Activated CD4-positive, CD25-positive, alpha-beta regulatory T cell treated with anti-CD3 and anti-CD28 coated beads, Interleukin-2, amount 50 U/mL, for 16 hours (primary cell): ENCODE measurements at places on chromosomes 5 and 9.

GRCh38 chr9:98182889-98183599 is 9.4 kb downstream of the CORO2A start:
- DNase-seq: no peak

DNA sequence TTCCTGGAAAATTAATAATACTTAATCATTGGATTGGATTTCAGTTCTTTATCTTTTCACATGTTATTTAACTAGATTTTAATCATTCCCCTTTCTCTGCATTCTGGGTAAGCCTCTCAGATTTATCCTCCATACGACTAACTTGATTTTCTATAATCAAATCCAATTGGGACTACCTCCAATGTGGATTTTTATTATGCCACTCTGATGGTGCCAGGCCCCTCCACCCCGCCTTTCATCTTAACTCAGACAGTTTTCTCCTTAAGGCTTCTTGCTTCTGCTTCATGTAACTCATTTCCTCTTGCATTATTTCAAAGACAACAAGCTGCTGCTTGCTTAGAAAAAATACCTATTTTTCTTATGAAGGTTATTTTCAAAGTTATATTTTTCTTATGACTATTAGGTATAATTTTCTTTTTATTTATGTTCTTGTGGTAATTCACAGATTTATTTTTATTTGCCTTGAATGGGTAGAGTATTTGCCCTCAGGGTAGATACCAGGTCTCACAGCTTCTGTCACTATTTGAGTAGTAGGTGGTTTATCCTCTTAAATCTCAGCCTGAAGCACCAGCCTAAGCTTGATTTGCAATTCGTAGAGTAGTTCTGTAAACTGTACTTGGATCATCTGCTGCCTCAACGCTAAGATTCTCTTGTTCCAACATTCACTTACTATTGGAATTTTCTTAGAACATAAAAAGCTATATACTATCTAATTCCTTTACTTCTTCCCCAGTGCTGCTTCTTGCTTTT is 659.0 kb upstream of the ARRDC3 start:
- DNase-seq: no peak

DNA sequence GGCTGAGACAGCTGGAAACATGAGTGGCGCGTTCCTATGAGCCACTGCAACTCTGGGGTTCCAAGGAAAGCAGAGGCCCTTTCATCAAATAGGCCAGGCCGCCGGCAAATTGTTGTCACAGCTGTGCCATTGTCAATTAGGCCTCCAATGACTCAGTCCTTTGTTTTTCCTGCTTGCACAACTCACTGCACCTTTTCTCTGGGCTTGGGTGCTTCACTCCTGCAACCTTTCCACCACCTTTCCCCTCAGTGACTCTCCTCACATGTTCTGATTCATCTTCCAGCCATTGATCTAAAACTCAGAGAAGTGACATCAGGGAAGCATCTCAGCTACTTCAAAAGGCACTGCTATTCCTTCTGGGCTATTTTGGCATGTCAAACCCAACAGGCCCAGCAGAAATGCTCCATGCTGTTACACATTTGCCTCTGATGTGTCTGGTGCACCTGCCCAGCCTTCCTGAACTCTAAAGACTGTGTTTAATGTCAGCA is 653.7 kb downstream of the NR2F1-AS1 start:
- no peak for DNase-seq

DNA sequence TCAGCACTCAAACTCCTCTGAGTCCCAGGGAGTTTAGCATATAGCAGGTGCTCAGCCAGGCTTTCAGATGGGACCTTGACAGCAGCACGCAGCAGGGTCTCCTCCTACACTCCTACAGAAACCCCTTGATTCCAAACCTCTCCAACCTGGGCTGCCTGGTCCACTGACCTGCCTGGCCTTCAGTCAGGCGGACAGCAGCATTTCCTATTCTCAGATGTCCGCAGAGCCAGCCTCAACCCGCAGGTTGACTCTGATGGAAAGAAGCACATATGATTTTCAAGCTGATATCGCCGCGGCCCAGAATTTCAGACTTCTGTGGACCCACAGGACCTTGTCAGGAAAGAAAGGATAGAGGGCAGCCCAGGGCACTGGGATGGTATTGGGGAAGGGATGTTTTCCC is 5.3 kb upstream of the SLC25A48 start:
- DNase-seq: no peak

DNA sequence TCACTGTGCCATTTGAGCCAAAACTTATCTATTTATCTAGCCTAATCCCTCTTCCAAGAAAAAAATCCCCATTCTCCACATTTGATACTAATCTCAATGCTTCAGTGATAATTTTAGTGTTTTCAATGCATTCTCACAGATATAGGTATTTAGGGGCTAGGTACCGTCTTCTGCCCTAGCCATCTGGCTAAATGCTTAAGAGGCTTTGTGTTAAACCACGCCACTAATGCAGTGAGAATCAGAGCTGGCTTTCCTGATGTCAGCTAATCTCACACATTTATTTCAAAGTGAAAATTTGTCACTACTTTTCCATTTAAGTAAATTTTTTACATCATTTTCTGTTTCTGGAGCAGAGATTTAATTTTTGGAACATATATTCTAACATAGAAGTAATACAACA is 479.7 kb downstream of the MAN2A1 start:
- no peak for DNase-seq

- DNase-seq: no peak
Observed at GRCh38 chr5:68332556-68332955, 117.0 kb downstream of the PIK3R1 start.

DNA sequence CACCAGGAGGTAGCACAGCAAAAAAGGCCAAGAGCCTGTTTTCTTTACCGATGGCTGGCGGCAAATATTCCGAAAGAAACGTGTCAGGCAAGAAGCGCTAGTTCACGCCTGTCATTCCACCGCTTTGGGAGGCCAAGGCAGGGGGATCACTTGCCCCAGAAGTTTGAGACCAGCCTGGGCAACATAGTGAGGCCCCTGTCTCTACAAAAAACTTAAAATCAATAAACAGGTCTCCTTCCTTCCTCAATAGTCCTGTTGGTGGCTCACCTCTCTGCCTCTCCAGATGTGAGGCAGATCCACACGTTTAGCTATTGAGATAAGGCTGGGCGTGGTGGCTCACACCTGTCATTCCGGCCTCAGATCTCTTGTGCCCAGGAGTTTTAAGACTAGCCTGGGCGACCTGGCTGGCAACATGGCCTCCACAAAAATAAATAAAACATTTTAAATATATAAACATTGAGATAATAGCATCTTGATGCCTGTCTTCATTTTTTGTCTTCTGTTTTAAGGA is 1.3 kb upstream of the TMEM250 start:
- no peak for DNase-seq

DNA sequence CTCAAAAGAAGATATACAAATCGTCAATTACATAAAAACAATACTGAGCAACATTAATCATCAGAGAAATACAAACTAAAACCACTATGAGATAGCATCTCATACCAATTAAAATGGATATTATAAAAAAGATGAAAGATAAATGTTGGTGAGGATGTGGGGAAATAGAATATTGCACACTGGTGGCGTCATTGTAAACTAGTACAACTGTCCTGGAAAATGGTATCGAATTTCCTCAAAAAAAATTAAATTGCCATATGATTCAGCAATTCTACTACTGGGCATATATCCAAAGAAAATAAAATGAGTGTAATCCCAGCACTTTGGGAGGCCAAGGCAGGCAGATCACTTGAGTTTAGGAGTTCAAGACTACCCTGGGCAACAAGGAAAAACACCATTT is 326.0 kb upstream of the FTMT start:
- no peak for DNase-seq

DNA sequence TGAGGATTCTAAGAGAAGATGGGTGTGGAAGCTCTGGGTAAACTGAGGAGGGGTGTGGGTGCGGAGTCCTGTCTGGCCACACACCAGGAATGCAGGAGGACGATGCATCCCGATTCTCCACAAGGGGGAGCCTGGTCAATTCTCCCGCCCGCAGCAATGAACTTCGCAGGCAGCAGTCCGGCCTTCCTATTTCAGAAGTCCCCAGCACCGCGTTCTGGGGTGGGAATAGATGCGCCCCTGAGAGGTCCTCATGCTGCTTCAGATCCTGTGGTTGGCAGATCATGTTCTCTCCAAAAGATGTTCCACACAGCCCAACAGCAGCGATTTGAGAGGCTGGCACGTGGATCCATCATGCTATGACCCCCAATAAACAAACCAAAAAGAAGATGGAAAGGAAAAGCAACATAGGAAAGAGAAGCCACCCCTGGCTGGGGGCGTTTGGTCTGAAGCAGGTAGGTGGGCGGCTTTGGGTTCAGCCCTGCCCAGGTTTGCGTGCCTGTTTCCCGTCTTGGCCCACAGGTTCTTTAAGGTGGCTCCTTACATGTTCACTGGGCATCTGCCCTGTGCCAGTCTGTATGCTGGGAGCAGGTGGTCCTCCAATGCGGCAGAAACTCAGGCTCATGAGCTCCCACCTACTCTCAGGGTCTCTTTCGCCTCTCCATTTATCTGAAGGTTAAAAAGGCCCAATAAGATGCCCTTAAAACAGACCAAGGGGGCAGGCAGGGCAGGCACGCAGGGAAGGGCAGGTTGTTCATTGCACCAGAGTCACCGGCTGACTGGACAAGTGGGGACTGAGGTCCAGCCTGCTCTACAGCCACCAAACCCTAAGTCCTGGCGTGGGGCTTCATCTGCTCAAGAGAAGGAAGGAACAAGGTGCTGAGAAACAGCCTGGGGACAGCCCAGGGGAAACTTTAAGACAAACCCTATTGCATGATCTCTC is 171.6 kb downstream of the PAX5 start:
- DNase-seq: no peak

DNA sequence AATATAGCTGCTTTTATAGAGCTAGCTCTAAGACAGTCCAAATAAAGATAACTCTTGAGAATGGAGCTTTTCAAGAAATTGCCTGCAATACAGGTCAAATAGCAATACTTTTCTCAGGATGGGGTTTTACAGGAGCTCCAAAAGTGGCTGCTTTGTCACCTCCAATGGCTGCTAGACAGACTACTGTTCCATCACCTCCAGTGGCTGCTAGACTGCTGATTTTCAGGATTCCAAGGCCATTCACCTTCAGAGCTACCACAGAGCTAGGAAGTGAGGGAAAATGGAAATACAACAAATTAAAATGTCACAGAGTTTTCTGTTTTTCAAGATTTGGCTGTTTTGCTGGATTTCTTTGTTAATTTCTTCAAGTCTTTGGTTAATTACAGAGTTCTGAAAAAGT is 8.5 kb upstream of the ITGA1 start:
- no peak for DNase-seq

DNA sequence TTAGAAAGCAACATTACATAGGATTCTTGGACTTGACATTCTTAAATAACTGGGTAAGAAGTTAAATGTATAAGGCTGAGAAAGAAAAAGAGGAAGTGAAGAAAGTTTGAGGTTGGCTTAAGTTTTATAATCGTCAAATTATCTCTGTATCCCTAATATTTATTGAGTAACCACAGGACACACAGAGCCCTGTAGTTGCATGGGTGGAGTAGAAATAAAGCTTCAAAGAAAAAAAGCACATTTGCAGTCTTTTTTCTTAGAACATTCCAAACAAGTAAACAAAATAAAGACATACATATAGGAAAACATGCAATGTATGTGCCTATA is 137.0 kb downstream of the CCDC192 start:
- DNase-seq: no peak

DNA sequence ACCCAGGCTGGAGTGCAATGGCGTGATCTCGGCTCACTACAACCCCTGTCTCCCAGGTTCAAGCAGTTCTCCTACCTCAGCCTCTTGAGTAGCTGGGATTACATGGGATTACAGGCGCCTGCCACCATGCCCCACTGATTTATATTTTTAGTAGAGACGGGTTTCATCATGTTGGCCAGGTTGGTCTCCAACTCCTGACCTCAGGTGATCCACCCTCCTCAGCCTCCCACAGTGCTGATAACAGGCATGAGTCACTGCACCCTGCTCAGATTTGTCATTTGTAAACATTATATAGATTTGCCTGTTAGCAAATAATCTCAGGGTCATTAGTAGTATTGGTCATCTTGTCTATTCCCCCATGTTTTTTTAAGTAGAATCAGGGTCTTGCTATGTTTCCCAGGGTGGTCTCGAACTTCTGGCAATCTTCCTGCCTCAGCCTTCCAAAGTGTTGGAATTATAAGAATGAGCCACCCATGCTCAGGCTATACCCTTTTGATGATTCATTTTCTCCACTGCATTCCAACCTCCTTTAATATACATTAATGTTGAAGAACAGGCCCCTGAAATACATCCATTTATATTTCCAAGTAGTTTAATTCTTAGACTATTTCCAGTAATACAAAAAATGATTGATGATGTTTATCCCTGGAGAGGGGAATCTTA is 17.3 kb downstream of the CENPH start:
- no peak for DNase-seq

DNA sequence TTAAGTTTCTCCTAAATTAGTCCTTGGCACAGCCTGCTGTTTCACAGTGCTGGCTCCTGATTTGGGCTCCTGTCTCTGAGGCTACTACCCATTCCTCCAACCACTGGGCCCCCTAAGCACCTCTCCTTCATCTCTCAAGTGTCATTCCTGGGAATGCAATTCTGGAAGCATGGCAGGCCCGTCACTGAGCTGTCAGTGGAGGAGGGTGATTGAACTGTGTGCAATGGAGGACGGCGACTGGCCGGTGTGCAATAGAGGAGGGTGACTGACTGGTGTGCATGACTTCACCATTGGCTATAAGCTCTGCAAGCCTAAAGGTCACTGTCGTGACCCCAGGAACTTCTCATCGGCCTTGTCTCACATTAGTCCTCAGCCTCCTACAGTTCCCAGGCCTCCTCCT is 12.4 kb upstream of the IL17B start:
- no peak for DNase-seq

- DNase-seq: no peak
Observed at GRCh38 chr5:107389130-107389774, 281.5 kb downstream of the EFNA5 start.

DNA sequence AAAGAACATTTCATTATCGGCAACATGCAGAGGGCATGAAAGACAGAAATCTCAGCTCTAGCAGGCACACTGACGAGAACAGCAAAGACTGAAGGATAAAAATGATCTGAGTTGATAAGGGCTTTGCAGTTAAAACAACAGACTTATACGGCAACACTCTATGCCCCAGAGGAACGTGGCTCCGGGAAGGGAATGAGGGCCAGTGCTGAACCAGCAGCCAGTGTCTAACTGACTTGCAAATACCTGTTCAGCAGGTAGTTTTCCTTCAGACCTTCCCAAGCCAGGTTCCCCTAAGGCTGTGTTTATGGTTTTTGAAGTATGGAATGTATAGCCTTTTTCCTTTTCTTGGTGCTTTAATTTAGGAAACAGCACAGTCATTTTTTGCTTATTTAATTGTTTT is 121.3 kb upstream of the CDH18 start:
- DNase-seq: no peak

- no peak for DNase-seq
Observed at GRCh38 chr5:10266137-10266536, 16.1 kb downstream of the CCT5 start.
